ENCODE measurements at places on chromosomes 3 and 15. TPM values are rescaled to one million over a fixed set of nuclear protein-coding genes. Genes with fewer than 3 reads are reported as not detected.

DNA sequence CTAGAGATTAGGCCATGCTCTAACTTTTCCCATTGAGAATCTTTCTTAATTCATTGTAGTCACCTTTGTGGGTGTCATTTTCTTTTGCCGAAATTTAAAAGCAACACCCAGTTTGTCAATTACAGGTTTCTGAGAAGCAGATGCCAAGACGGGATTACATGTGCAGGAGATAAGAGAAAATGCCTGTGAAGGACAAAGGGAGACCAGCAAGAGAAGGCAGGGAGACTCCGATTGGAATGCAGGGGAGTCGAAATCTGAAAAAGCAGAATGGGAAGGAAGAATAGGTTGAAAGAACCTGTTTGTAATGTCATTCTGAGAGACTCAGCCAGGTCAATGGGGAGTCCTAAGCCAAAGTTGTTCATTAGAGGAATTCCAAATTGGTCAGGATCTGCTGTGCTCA is 3.6 kb upstream of the DPH6 start:
- H3K4me3 ChIP-seq, result no peak overlapping the region
- no peak overlapping the region for H3K27ac ChIP-seq
- H3K36me3 ChIP-seq, result no peaks in the 10 kb centered on the region
- DNase-seq, result peak; percentile 47
- no peaks in the 10 kb centered on the region for H3K27me3 ChIP-seq

- H3K27ac ChIP-seq, result peak overlapping the region; percentile 70
- H3K4me3 ChIP-seq, result no peak overlapping the region
- no peak for DNase-seq
- no peaks in the 10 kb centered on the region for H3K4me1 ChIP-seq
- H3K36me3 ChIP-seq, result peaks cover 4% of the 10 kb centered on the region
Measured at GRCh38 chr15:80744826-80745225, 34.3 kb upstream of the CEMIP start.

- H3K27ac ChIP-seq, result no peak overlapping the region
- peak; percentile 72 for DNase-seq
- H3K4me1 ChIP-seq, result no peaks in the 10 kb centered on the region
- no peak overlapping the region for H3K4me3 ChIP-seq
- H3K27me3 ChIP-seq, result no peaks in the 10 kb centered on the region
Measured at GRCh38 chr15:27690290-27690689, 408.8 kb downstream of the OCA2 start.

GRCh38 chr15:50476143-50476542 is 51.9 kb downstream of the USP8 start:
- H3K4me3 ChIP-seq, result no peak overlapping the region
- H3K4me1 ChIP-seq, result no peaks in the 10 kb centered on the region
- DNase-seq, result no peak
- H3K27ac ChIP-seq, result no peak overlapping the region
- H3K36me3 ChIP-seq, result peaks cover 78% of the 10 kb centered on the region

DNA sequence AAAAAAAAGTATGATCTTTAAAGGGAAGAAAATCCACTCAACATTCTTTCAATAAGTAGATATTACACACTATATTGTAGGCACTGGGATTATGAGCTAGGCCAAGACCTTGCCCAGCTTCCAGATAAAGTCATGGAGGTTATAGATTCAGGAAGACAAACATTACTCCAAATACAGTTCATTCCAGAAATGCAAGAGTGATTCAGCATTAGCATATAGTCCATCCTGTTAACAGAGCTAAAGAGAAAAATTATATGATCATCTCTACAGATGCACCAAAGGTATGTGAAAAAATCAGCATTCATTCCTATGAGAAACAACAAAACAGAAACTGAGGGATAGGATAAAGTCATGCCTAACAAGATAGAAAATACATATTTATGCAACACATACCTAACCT is 42.1 kb upstream of the NSMCE3 start:
- no peak overlapping the region for H3K27ac ChIP-seq
- H3K27me3 ChIP-seq, result no peaks in the 10 kb centered on the region
- H3K4me1 ChIP-seq, result no peaks in the 10 kb centered on the region
- no peak overlapping the region for H3K4me3 ChIP-seq
- H3K36me3 ChIP-seq, result no peaks in the 10 kb centered on the region
- no peak for DNase-seq

GRCh38 chr15:74657846-74658245 is 38.0 kb downstream of the EDC3 start:
- peaks cover 25% of the 10 kb centered on the region for H3K36me3 ChIP-seq
- no peak overlapping the region for H3K4me3 ChIP-seq
- H3K27ac ChIP-seq, result peak overlapping the region; percentile 55
- DNase-seq, result no peak

GRCh38 chr3:100231668-100232067 is 29.1 kb upstream of the TBC1D23 start:
- H3K27ac ChIP-seq, result no peak overlapping the region
- DNase-seq, result no peak
- H3K4me3 ChIP-seq, result no peak overlapping the region
- H3K27me3 ChIP-seq, result no peaks in the 10 kb centered on the region
- no peaks in the 10 kb centered on the region for H3K4me1 ChIP-seq
- no peaks in the 10 kb centered on the region for H3K36me3 ChIP-seq

DNA sequence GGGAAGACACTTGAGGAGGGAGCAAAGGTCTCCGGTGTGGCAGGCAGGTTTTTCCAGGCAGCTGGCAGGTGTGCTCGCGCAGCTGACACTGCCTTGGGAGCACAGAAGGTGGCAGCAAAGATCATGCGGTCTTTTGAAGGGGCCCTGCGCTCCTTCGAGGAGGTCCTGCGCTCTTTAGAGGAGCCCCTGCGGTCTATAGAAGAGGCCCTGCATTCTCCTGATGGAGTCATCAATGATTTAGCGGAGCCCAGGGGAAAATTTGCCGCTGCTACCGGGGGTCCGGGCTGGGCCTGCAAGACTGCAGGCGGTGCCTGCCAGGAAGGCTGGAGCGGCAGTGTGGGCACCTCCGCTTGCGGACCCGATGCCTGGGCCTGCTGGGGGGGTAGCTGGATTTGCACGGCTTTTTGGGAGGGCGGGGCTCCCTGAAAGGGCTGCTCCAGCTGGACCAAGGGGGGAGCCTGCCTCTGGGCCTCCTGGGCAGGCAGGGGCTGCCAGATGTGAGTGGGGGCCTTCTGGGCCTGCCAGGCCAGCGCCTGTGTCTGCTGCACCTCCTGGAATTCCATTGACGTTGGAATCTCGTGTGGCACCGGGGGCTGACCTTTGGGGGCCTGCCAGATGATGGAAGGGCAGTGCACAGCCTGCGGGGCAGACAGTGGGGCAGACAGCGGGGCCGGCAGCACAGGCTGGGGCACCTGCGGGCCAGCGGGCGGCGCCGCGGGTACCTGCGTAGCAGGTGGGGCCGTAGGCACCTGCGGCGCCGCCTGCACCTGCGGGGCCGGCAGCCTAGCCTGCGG is 2.1 kb downstream of the MAGEL2 start:
- no peaks in the 10 kb centered on the region for H3K36me3 ChIP-seq
- no peaks in the 10 kb centered on the region for H3K4me1 ChIP-seq
- peak; percentile 77 for DNase-seq

- DNase-seq, result no peak
- H3K4me1 ChIP-seq, result no peaks in the 10 kb centered on the region
- no peaks in the 10 kb centered on the region for H3K36me3 ChIP-seq
- H3K27me3 ChIP-seq, result no peaks in the 10 kb centered on the region
- H3K4me3 ChIP-seq, result no peak overlapping the region
Measured at GRCh38 chr15:52284164-52284563, 11.4 kb downstream of the MYO5C start.

- H3K27me3 ChIP-seq, result peaks cover 8% of the 10 kb centered on the region
- no peak overlapping the region for H3K27ac ChIP-seq
- H3K4me1 ChIP-seq, result peaks cover 7% of the 10 kb centered on the region
- DNase-seq, result no peak
- H3K4me3 ChIP-seq, result no peak overlapping the region
Measured at GRCh38 chr15:74429781-74430400, 3.9 kb downstream of the SEMA7A start.

DNA sequence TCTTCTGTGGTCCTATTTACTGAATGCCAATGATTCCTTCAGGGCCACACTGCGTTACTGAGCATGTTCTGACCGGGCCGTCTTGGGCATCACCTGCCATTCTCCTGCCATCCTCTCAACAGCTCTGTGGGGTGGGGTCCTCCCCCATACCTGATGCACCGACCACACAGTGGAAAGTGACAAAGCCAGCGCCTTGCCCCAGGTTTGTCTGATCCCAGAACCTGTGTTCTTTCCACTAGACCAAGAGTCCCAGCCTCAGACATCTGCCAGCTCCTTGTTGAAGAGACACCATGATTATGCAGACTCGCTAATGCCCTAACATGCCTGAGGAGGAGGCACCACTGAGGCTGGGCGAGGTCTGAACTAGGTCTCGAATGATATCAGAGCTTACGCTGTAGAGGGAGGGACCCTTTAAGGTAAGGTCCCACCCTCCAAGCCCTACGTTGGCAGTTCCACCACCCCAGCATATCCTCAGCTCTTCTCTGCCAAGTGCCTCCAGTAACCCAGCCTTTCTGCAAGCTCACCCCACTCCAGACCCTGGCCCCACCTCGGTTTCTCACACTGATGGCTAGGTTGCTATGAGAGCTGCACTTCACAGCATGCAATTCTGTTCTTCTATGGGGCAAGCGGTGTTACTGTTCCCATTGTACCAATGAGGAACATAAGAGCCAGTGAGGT is 29.8 kb upstream of the PLXNA1 start:
- no peak for DNase-seq
- no peaks in the 10 kb centered on the region for H3K4me1 ChIP-seq
- no peak overlapping the region for H3K4me3 ChIP-seq
- H3K27me3 ChIP-seq, result no peaks in the 10 kb centered on the region

DNA sequence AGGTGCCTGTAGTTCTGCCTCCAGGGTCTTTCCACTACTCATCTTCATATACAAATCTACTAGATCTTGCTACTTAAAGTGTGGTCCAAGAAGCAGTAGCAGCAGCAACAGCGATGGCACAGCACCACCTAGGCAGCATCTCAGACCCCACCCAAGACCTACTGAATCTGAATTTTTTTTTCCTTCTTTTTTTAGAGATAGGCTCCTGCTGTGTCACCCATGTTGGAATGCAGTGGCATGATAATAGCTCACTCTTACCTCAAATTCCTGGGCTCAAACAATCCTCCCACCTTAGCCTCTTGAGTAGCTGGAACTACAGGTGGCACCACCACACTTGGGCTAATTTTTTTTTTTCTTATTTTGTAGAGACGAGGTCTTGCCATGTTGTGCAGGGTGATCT is 346.7 kb upstream of the TGFBR2 start:
- no peak overlapping the region for H3K4me3 ChIP-seq
- H3K4me1 ChIP-seq, result peaks cover 9% of the 10 kb centered on the region
- H3K36me3 ChIP-seq, result no peaks in the 10 kb centered on the region
- H3K27me3 ChIP-seq, result no peaks in the 10 kb centered on the region
- H3K27ac ChIP-seq, result no peak overlapping the region

GRCh38 chr15:37771465-37771864 is 163.0 kb upstream of the TMCO5A start:
- no peak overlapping the region for H3K4me3 ChIP-seq
- H3K27me3 ChIP-seq, result no peaks in the 10 kb centered on the region
- no peaks in the 10 kb centered on the region for H3K36me3 ChIP-seq
- no peaks in the 10 kb centered on the region for H3K4me1 ChIP-seq
- no peak for DNase-seq

DNA sequence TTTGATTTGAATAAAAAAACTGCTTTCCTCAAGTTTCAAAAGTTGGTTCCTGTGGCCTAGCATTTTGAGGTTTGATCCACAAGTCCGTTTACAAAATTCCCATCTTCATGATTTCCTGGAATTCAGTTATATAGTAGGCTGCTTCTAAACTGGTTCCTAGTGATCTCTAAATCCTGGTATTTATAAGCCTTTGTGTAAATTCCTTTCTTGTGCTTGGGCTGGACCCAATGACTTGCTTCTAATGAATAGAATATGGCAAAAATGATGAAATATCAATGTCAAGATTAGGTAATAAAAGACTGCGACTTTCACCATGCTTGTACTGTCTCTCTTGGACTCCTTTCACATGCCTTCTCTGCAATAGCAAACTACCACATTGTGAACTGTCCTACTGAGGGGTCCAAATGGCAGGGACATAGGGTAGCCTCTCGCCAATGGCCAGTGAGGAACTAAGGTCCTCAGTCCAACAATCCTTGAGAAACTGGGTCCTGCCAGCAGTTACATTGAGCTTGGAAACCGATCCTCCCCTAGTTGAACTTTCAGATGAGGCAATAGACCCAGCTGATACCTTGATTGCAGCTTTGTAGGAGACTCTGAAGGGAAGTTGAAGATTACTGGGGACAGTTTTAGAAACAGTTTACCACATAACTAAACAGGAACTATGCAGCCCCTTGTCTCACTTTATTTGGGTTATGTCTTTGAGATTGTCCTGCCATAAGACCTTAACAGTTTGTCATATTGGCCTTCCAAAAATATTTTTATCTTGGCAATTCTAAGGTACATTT is 303.9 kb upstream of the TBC1D5 start:
- no peak overlapping the region for H3K4me3 ChIP-seq
- no peaks in the 10 kb centered on the region for H3K36me3 ChIP-seq
- no peak for DNase-seq
- H3K27ac ChIP-seq, result no peak overlapping the region
- H3K4me1 ChIP-seq, result peaks cover 1% of the 10 kb centered on the region

DNA sequence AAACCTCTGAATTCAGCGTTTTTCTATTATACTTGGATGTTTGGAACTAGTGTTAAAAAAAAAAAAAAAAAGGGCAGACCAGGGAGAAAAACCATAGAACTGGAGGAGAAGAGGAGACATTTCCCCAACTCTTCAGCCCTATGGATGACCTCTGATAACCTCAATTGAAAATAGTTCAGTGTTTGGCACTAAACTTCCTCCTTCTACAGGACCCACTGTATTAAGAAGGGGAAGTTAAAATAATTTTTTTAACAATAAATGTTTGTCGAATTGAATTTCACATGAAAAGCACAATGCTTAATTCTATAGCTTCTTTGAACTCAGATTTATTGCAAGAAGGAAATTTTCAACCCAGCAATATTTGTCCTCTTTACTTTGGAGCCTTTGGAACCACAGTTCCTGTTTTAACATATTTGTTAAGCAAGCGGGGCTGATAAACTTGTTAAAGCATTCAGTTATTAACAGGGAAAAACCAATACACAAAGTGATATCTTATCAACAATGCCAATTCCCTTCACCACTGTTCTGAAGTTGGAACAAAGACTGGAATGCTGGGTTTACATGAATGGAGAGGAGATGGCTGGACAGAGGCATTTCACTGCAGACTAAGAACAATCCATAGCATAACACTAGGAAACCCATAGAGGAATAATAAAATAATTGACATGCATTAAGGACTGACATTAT is 3.1 kb upstream of the A4GNT start:
- no peaks in the 10 kb centered on the region for H3K36me3 ChIP-seq
- no peaks in the 10 kb centered on the region for H3K27me3 ChIP-seq
- no peak overlapping the region for H3K27ac ChIP-seq

GRCh38 chr3:46830801-46831200 is 32.4 kb downstream of the MYL3 start:
- H3K36me3 ChIP-seq, result no peaks in the 10 kb centered on the region
- H3K27me3 ChIP-seq, result no peaks in the 10 kb centered on the region
- no peaks in the 10 kb centered on the region for H3K4me1 ChIP-seq
- DNase-seq, result no peak
- no peak overlapping the region for H3K27ac ChIP-seq

Gene MOBP
- total RNA-seq, result 7.1 TPM

Gene ZDHHC3
- total RNA-seq, result 63.7 TPM

Gene CLEC3B
- not detected for total RNA-seq

Gene UCN2
- total RNA-seq, result 0.33 TPM

Gene NMNAT3
- total RNA-seq, result 1.2 TPM

Gene EPM2AIP1
- 21.0 TPM for total RNA-seq

Gene ZNF662
- total RNA-seq, result 1.3 TPM

Gene SKOR1
- 0.37 TPM for total RNA-seq

Gene FANCD2
- 56.0 TPM for total RNA-seq

Gene EFCC1
- total RNA-seq, result 0.31 TPM

Gene P2RY12
- not detected for total RNA-seq

Gene ERICH6
- total RNA-seq, result not detected

Gene CPNE9
- total RNA-seq, result 0.15 TPM

Measured in endodermal cell (in vitro differentiated cells).